ENCODE measurements at places on chromosomes 12 and 14. TPM values are rescaled to one million over a fixed set of nuclear protein-coding genes. Genes with fewer than 3 reads are reported as not detected.

DNA sequence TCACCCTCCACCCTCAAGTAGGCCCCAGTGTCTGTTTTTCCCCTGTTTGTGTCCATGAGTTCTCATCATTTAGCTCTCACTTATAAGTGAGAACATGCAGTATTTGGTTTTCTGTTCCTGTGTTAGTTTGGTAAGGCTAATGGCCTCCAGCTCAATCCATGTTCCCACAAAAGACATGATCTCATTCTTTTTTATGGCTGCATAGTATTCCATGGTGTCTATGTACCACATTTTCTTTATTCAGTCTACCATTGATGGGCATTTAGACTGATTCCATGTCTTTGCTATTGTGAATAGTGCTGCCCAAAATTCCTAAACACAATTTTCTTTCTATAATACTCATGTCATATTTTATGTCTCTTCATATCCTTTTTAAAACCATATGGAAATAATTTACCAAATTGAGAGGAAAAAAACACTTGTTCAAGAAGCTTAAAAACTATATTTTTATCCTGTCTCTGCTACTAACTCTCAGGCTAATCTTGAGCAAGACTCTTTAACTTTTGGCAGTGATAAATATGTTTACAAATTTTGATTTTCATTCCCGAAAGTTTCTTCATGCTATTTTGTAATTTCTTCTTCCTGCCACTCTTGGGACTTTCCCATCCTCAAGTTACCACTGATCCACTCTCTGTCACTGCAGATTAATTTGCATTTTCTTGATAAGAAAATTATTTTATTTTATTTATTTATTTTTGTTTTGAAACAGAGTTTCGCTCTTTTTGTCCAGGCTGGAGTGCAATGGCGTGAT, 28.0 kb upstream of the OSBPL8 start:
- no peak for DNase-seq

DNA sequence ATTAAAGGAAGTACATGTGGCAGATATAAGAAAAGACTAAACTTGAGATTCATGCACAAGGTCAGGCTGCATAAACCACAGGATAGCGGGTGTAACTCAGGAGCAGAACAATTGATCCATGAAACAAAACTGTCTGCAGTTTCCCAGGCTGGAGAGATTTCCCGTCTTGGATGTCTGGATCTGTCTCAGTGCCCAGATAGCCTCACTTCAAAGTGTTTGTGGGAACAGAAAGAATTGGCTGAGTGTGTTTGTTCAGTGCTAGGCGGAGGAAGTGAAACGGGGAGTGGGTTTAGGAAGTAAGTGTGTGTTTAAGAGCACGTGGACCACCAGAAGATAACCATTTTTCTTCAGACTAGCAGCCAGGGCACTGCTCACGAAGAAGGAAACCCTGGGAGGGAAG, 1.4 kb upstream of the RNASE10 start:
- DNase-seq, result no peak

DNA sequence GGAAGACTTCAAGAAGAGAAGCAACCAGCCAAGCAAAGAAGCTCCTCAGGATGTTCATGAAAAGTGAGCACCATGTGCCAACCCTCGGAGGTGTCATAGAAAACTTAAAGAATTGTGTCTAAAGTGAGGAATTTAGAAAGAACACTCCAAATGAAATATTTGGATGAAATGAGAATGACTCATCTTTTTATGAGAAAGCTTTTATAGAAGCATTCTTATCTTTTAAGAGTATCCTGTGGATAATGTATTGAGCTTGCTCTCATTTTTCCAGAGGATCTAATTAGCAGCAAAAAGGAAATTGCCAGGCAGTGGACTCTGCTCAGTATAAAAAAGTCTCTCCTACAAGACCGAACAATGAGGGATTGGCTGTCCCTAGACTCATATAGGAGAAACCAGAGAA, 454.9 kb downstream of the LRIG3 start:
- DNase-seq, result no peak

GRCh38 chr12:122980183-122981035, at the start of gene ARL6IP4:
TSS of gene ARL6IP4 (plus strand) at chr12:122980681. CDS start at chr12:122981140, 459 bp downstream.
- peak; percentile 56 for DNase-seq

- no peak for DNase-seq
These were observed 149.4 kb downstream of the ADGRD1 start for GRCh38 chr12:131102991-131103668.

- DNase-seq, result no peak
These were observed 37.0 kb upstream of the TMX1 start for GRCh38 chr14:51202914-51203665.

- no peak for DNase-seq
These were observed 47.3 kb downstream of the RAB35 start for GRCh38 chr12:120069278-120069677.

DNA sequence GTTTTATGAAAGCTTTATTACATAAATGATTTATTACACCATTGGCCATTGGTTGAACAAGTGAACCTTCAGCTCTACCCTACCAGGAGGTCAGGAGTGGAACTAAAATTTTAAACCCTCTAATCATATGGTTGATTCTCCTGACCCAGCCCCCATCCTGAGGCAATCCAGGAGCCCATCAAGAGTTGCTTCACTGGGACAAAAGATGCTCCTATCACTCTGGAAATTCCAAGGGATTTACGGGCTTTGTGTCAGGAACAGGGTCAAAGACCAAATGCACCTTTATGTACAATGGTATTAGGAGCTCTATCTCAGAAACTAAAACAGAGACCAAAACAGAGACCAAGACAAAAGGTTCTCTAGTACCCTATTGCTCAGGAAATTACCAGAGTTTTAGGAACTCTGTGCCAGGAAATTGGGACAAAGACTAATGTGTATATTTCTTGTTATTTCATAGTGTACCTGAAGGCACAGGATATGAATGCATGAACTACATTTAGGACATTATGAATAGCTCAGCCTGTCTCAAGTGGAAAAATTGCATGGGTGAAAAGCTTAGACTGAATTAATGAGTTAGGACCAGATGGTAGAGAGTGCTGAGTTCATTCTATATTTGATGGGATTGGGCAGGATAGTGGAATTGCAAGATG, 171.7 kb upstream of the FLRT2 start:
- no peak for DNase-seq

GRCh38 chr12:94211021-94211420, 62.6 kb downstream of the PLXNC1 start:
- DNase-seq, result no peak

DNA sequence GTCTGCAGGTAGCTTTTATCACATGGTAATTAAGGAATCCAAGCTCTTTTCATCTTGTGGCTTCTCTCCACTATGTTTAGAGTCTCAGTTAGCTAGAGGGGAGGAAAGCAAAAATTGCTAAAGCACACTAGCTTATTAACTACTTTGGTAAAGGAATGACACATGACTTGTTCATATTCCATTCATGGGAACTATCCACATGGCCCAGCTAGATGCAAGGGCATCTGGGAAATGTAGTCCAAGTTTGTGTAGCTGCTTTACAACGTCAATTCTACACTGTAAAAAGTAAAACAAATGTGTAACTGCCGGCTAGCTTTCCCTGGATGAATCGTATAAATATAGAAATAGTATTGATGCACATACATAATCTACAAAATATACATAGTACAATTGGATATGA, 244.5 kb upstream of the LRFN5 start:
- DNase-seq, result no peak

DNA sequence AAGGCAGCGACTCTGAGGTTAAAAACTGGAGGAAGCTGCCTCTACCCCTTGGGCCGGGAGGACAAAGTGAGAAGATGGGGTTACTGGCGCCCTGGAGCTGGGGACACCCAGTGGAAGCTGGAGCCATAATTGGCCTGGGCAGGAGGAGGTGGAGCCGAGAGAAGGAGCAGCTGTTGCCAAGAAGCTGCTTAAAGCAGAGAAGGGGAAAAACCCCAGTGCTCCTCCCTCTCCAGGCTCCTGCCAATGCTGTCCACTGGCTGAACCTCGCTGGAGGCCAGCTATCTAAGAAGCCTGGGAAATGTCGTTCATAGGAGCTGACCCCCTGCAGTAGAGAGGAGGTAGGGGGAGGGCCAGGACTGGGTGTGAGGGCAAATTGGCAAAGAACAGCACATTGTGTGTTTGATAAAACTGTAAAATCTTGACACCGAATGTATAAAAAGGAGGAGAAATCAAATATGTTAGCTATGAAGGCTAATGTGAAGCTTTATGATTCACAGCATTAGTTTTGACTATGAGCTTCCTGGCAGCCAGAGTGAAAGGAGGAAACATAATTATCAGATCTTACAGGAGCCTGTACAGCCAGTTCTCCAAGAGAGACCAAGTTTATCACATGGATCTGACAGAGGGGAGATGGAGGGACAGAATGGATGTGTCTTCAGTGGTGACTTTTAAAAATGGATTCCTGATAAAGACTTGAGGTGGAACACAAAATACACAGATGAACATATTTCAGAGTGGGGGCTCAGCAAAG, 9.5 kb downstream of the HHIPL1 start:
- DNase-seq, result no peak

GRCh38 chr14:72752034-72752412, 141.9 kb downstream of the DPF3 start:
- DNase-seq, result no peak

GRCh38 chr14:95189367-95190132, 32.2 kb upstream of the DICER1 start:
- DNase-seq, result no peak

DNA sequence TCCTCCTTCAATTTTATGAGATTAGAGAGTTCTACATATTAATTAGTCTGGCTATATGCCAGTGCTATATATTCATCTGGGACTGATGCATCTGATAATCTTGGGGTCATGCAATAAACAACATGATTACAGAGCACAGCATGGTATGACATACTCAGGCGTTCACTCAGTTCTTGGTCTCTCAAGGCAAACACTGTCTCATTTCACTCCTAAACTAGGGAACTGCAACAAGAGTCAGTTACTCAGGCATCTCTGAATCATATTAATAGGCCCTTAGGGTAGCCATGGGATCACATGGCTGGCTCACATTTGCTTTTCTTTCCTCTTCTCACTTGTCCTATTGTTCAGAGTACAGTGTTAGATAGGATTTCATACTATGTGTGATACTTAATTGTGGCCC, 91.8 kb upstream of the TMEM260 start:
- no peak for DNase-seq

Gene SLC10A1
- not detected for total RNA-seq

GRCh38 chr12:113889891-113890581, 76.1 kb downstream of the RBM19 start:
- no peak for DNase-seq

DNA sequence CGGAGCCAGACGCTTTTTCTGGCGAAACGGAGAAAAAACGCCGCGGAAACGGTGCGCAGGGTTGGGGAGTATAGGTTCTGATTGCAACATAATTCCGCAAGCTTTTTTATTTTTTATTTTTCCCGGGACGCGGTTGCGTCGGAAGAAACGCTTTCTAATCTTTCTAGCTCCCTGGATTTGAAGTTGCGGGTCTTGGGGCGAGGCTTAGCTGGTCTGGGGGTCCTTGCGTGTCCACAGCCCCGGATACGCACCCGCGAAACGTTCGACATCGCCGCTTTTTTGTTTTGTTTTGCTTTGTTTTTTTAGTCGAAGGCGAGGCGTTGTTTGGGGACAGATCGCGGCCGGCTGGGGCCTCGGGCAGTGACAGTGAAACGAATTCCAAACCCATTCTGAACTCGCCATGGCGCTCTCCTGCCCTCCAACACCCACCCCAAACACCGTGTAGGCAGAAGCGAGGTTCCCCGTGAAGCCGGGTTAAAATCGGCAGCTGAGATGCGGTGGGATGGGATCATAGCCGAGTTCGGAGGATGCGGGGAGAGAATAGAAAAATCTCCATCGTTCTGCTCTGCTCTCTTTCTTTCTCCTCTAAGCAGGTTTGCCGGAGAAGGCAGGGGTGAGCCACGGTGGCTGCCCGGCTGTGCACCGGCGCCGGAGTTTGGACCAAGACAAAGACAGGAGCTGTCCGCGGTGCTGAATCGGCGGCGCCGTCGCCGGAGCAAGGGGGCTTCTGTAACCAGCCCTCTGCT, 8.1 kb upstream of the LHX5 start:
- peak; percentile 55 for DNase-seq

- no peak for DNase-seq
These were observed 205.4 kb downstream of the DAD1 start for GRCh38 chr14:22383515-22384166.

Gene LIN7A
- total RNA-seq, result not detected

Gene FGF6
- total RNA-seq, result not detected

Gene CLEC2A
- not detected for total RNA-seq

DNA sequence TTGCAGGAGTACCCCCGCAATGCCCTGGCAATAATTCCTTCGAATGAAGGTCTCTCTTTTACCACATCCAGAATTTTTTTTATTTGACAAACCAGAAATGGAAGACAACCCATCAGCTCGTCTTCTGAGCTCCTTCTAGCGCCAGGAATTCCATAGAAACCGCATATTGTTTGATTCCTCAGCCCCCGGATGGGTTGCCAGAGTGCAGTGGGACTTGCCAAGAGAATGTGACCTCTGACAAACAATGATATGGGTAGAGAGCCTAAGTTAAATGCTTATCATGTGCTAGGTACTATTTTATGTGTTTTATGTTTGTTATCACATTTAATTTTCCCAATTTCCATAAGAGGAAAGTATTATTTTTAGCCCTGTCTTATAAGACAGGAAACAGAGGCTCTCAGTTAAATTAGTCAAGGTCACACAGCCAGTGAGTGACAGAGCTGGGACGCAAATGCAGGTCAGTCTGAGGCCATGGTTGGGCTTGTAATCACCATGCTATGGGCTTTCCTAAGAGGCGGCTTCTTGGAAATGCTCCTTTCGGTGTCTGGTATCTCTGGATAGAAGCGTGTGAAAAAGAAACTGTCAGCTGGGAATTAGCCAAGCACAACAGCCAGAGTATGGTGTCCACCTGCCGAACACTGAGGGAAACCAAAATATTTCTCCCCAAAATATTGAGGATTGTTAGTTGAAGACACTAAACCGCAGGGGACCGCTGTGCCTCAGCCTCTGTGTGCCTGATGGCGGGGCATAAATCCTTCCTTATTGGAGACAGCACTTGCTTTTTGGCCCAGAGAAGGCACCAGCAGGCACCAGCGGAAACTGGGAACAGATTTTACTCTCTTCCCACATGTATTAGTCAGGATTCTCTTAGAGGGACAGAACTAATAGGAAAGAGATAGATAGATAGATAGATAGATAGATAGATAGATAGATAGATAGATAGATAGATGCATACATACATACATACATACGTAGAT, 29.4 kb upstream of the ETFBKMT start:
- DNase-seq, result no peak

Gene SLC6A15
- total RNA-seq, result not detected
